Fibroblast of the aortic adventitia (primary cell): ENCODE measurements at places on chromosomes 2 and 18. TPM values are rescaled to one million over a fixed set of nuclear protein-coding genes. Genes with fewer than 3 reads are reported as not detected.

Gene DYTN
- total RNA-seq = not detected in 2 replicates

Gene GKN2
- not detected in 2 replicates for total RNA-seq

Gene MOGAT1
- not detected in 2 replicates for total RNA-seq

Gene NT5C1B
- not detected in 2 replicates for total RNA-seq
